ENCODE measurements at places on chromosomes 1 and 21.

DNA sequence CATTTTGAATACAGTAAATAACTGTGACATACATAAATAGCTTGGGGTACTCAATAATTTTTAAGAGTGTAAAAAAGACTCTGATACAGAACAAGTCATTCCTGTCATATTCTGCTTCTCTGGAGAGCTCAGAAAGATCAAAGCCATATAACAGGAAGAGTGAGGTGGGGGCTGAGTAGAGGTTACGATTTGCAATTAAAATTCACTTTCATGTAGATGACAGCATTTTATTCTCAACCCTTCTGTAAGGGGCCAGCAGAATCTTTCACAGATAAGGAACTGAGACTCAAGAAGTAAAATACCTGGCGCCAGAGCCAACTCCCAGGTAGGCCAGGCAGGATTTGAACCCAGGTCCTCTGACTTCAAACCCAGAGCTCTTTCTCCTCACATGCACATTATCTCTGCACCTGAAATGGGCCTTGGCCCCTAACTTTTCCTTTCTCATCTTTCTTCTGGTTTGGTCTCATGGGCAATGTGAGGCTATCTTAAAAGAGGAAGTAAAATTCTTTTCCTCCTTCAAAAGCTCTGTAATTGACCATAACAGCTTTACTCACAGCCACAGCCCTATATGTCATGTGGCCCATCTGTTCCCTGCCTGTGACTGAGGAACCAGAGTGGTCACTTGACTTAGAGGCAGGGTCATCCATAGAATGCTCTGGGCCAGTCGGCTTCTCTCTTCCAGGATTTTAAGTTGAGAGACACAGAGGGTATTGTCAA lies 80.9 kb upstream of the SYT6 start:
- DNase-seq = no peak

DNA sequence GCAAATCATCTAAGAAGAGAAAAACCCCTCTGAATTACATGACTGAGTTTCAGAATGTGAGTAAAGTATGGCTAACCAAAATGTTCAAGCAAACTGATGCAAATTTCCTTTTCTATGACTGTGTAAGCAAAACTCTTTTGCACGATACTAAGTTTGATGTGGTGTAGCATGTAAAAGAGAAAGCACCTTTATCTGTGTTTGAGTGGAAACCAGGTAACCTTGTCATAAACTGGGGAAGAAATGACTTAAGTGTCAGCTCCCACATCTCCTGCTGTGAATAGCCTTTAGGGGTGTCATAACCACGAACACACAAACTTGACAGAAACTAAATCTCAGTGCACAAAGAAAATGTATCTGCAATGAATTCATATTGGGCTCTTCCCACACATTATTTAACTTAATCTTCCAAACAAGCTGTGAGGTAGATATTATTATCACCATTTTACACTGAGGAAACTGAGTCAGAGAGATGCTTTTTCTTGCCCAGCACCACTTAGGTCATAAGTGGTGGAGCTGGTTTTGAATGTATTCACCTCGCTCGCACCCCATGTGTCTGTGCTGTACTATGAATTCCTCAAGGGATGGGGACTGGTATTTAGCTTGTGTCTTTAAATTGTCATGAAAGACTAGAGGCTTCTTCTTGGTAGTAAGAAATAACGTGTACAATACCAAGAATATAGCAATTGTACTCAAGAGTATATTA lies 32.9 kb upstream of the IL12RB2 start:
- no peak for DNase-seq

- peak; percentile 90 for DNase-seq
These were observed 7.5 kb upstream of the WNT3A start for GRCh38 chr1:227999056-227999930.

GRCh38 chr1:27760426-27760825 lies 12.6 kb upstream of the STX12 start:
- no peak for DNase-seq

- DNase-seq = no peak
These were observed 593.3 kb upstream of the NCAM2 start for GRCh38 chr21:20404915-20405314.

GRCh38 chr1:114750780-114751179 lies 7.0 kb downstream of the CSDE1 start:
- no peak for DNase-seq

GRCh38 chr1:26130695-26131094 lies 19.1 kb downstream of the PDIK1L start:
- DNase-seq = no peak

GRCh38 chr1:115363171-115363570 lies 25.1 kb upstream of the NGF start:
- no peak for DNase-seq

GRCh38 chr1:17588048-17588871 lies 48.8 kb downstream of the ARHGEF10L start:
- DNase-seq = peak; percentile 84

- peak; percentile 57 for DNase-seq
These were observed 227.8 kb downstream of the NRIP1 start for GRCh38 chr21:14836950-14837349.

DNA sequence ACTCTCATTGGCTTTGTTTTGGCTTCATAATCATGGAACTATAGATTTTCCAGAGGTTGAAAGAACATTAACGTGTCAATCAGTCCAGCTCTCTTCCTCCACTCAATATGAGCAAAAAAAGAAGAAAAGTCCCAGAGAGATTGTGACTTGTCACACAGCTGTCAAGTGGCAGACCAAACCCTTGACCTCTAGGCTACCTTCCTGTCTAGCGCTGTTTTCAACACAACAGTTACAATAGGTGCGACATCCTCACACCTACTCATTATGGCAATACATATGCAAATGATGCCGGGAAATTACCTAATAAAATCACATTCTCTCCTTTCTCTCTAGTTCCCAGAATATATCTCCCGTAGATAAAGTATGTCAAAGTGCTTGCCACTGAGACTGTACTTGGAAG lies 1.1 kb downstream of the WARS2 start:
- DNase-seq = no peak

DNA sequence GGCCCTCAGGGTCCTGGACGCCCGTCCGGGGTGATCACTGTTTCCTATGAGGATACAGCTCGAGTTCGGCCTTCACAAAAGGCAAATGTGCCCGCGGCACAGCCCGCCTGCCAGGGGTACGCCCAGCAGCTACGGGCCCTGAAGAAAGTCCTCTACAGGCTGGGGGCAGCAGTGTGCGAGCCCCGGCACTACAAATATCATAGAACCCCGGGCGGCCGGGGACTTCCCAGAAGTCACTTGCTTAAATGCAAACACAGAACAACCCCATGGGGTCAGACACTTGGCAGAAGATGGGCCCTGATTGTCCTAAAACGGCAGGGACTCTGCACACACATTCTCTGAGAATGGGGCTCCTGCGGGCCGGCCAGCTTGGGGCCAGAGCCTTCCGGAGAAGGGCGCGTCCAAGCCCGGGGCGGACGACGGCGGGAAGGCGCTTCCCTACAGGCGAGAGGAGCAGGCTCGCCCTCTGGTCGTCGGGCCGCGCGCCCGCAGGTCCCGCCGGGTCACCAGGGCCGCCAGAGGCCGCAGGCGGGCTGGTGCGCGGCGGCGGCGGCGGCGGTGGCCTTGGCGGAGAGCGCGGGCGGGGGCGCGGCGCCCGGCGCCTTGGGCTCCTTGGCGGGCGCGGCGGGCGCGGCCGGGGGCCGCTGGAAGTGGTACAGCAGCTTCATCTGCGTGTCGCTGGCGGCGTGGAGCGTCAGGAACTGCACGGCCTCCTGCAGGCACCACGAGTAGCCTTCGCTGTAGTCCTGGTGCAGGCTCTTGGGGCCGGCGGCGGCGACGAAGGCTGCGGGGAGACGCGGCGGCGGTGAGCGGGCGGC lies 888 bp downstream of the HES5 start:
- DNase-seq = no peak

- DNase-seq = no peak
These were observed 179.8 kb upstream of the DAB1 start for GRCh38 chr1:57603696-57604095.
